ENCODE measurements at places on chromosomes 1 and 21.
A peak's percentile ranks its signal among the peaks of the same experiment; 100 is the strongest.

DNA sequence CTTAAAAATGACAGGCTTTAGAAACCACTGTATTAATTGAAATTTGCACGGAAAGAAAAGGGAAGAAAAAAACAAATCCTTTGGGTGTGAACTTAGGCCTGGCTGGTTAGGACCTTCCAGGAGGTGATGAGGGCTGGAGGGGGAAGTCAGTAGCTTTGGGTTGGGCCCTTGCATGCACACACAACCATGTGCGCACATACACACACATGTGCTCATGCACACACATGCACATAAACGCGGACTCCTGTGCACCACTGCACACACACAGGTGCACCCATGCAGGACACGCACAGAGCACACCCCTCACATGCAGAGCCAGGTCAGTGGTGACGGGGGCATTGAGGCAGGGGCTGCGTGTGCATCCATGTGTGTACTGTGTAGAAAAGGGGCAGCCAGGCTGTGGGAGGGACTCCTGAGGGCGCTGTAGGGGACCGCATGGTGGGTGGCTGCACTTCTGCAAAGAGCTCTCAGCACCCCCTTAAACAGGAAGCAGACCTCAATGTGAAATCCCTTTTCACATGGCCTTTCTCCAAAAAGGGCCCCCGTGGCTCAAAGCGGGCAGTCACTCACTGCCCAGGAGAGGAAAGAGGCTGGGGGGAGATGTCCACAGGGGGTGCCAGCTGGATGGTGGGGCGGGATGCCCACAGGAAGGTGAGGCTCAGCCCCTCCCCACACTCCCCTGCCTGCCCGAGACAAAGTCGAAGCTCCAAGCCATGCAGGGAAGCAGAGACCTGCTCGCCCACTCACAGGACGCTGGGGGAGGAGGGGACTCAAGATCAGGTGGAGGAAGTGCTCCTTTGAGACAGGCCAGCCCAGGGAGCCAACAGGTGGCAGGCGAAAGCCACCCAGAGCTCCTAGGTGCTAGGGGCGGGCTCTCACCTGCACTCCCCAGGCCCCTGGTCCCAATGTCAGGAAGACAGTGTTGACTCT lies 95.2 kb downstream of the ITPKB start:
- DNase-seq, result no peak

DNA sequence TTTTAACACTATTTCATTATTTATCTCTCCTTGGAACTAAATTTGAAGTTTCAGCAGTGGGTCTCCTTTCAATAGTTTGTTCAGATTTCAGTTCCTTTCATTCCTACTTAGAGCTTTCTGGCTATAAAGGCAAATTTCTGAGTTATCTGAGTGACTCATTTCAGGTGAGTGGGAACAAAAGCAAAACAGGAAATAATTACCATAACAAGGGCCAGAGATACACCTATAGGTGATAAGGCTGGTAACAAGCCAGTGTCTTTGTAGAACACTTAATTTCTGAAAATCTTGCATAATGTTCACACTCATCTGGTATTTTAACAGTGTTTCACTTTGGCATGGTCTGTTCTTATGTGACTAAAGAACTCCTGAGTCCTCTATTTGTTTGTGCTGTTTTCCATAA lies 64.5 kb upstream of the PRRC2C start:
- no peak for DNase-seq

- no peak for DNase-seq
Observed at GRCh38 chr21:37430184-37430821, 63.7 kb downstream of the DYRK1A start.

DNA sequence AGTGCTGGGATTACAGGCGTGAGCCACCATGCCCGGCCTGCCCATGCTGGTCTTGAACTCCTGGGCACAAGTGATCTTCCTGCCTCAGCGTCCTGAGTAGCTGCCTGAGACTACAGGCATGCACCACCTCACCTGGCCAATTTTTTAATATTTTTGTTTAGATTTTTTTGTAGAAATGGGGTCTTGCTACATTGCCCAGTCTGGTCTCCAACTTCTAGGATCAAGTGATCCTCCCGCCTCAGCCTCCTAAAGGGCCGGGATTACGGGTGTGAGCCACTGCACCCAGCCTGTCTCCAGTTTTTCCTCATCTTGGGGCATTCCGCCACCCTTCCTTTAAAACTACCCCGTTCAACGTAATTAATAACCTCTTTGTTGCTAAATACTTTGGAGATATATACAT lies 7.4 kb downstream of the PMF1 start:
- DNase-seq, result no peak

- peak; percentile 79 for DNase-seq
Observed at GRCh38 chr1:112849425-112850033, 106.5 kb downstream of the SLC16A1 start.

GRCh38 chr1:205518661-205519540 lies 14.4 kb downstream of the CDK18 start:
- no peak for DNase-seq

DNA sequence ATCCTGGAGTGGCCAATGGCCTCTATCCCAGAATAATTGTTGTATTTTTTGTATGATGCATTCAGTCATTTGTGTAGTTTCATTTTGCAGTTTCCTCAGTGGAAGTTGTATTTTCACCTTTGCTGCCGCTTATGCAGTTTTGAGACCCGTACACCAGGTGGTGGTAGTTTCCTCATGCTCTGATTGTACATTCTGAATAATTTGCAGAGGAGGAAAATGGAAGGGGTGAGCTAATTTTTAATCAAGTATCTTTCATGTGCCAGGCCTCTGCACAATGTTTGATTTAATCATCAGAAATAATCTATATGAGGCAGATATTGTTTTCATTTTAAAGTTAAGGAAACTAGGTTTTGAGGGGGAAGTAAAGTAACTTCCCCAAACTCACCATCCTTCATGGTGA lies 29.5 kb downstream of the HLX start:
- DNase-seq, result no peak

- no peak for DNase-seq
Observed at GRCh38 chr1:226541231-226541630, 7.3 kb upstream of the STUM start.

GRCh38 chr1:209890641-209891330 lies 47.2 kb upstream of the SYT14 start:
- DNase-seq, result no peak

DNA sequence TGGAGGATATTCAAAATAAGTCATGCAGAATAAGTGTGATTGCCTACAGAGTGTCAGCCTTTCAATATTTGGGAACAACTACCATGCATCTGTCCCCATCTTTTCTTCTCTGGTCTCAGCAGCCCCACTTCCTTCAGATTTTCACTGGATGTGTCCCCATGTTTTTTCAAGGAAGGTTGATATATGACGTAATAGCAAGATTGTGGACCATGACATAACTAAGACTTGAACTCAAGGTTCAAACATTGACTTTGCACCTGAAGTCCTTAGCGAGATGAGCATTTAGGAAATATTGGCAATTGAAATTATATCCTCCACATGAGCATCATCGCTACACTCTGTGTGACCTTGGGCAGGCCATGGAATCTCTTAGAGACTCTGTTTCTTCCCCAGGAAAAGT lies 5.8 kb downstream of the NAV1 start:
- no peak for DNase-seq

- peak; percentile 81 for DNase-seq
Observed at GRCh38 chr1:110210604-110211495, 736 bp downstream of the KCNC4 start.

DNA sequence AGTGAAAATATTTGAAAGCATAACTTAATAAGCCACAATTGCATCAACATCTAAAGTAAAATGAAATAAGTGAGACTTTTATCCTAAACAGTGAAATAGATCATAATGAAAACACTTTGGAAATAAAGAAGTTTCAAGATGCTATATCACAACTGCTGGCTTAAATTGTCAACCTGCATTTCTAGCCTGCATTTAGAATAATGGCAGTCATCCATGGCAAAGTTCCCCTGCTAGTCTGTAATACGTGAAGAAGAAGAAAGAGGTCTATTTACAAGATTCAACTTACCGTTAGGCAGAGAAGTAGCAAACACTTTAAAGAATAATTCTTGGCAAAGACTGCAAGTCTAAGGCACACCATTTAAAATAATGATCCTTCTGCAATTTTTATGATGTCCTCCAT lies 133.6 kb downstream of the DPYD start:
- DNase-seq, result no peak

- DNase-seq, result no peak
Observed at GRCh38 chr1:173403996-173404395, 73.1 kb upstream of the PRDX6 start.

GRCh38 chr21:16624479-16625118 lies 888.2 kb upstream of the CXADR start:
- DNase-seq, result peak; percentile 18

DNA sequence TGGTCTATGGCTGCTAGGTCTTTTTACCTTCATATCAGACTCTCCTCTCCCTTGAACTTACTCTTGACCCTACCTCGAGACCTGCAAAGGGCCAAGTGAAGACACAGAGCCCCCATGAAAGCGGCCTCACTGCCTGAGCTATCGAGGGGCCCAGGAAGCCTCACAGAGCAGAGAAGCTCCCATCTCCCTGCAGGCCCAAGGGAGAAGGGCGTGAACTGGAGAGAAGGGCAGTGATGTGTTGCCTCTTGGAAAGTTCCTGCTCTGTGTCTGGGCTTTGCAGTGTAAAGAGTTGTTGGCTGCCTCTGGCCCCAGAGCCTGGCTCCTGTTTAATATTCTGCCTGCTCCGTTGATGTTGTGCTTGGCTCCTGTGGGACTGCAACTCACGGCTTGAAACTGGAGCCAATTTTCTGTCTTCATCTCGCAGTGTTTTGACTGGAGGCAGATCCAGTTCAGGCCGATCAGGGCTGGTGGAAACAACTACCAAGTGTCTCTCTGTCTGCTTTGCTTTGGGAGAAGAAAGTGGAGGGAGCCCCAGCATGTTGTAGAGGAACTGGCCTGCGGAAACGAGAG lies 4.3 kb downstream of the SERTAD4 start:
- DNase-seq, result peak; percentile 56

- no peak for DNase-seq
Observed at GRCh38 chr1:93774707-93775106, 93.1 kb upstream of the BCAR3 start.

DNA sequence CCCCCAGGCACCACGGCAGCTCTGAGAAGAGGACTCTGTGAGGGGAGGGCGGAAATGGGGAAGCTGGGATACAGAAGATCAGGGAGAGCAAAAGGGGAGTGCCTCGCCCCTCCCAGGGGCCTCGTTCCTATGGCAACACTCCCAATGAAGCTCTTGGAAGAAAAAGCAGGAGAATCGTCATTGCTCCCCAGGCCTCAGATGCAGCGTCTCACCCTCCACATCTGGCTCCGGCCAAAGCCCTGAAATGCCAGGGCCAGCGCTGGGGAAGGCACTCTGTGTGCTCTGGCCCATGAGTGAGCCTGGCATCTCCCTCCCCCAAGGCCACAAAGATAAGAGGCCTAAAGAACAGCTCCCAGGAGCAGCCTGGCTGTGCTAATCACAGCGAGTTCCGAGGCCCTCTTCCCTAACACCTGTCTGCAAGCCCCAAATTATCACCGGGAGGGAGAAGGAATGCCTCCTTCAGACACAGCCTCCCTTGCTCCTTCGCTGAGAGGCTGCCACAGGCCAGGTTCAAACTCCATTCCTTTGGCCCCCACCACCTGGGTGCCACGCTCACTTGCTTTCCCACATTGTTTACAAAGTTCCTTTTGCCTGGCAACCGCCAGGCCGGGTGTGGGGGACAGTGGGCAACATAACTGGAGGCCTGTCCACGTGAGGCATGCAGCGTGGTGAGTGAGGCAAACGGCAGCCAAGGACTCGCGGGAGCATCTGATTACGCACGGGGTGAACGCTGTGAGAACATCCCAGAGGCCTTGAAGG lies 27.8 kb downstream of the ECE1 start:
- DNase-seq, result peak; percentile 55

- DNase-seq, result no peak
Observed at GRCh38 chr1:26138974-26139558, 19.8 kb upstream of the FAM110D start.

- no peak for DNase-seq
Observed at GRCh38 chr1:209850342-209850979, 22.7 kb downstream of the UTP25 start.

DNA sequence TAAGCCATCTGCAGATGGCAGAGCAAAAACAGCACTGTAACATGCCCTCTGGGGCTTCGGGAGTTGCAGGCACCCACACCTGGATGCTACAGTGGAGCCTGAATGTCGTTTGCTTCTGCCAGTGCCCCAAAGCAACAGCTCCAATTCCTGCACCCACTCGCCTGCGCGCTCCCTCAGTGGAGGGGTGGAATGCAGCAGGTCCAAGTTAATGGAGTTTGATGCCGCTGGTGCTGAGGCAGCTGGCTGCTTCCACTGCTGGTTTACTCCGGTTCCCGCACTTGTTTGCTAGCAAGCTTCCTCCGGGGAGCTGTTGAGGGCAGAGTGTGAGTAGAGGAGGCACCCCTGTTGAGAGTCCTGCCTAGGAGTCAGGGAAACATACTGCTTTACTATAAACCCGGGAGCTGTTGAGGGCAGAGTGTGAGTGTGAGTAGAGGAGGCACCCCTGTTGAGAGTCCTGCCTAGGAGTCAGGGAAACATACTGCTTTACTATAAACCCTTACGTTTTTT lies 584.0 kb upstream of the TMPRSS15 start:
- peak; percentile 10 for DNase-seq

GRCh38 chr1:185342672-185343259 lies 25.7 kb upstream of the IVNS1ABP start:
- no peak for DNase-seq

- no peak for DNase-seq
Observed at GRCh38 chr1:18118078-18118477, 10.5 kb downstream of the IGSF21 start.

GRCh38 chr1:156504438-156504813 lies 3.9 kb upstream of the MEF2D start:
- no peak for DNase-seq

- no peak for DNase-seq
Observed at GRCh38 chr1:247529771-247530355, 6.4 kb downstream of the OR2C3 start.

DNA sequence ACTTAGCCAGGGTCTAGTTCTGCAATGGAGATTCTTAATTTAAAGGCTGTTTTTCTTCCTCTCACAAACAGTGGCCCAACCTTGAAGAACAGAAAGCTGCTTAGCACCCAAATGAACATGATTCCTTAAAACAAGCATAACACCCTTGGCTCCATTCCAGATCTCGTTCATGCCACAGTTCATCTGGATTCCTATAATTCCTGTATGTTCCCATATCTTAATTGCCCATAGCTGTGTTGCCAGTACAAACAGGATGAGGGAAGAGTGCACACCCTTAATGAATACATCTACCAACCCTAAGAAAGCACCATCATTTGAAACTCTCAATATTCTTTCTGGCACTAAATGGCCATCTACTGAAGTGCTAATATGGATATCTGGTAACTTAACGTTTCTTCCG lies 45.5 kb downstream of the TGFB2 start:
- no peak for DNase-seq

- DNase-seq, result no peak
Observed at GRCh38 chr1:40567825-40568224, 36.4 kb downstream of the ZNF684 start.

GRCh38 chr1:207578796-207579435 lies 66.0 kb upstream of the CR1L start:
- no peak for DNase-seq

DNA sequence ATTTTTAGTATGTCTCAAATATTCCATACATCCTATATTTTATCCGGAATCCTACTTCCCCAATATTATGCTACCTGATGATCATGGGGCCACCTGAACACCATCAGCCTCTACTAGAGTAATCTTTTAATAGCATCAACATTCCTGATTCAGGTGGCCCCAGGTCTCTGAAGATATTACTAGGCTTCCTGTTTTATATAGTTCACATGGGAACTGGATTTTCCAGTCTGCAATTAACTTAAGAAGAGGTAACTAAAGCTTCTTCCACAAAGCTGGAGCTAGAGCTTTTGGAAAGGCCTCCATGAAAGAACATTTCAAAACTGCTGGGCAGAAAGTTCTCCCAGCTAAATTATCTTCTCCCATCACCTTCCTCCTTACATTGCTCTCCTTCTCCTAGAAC lies 72.3 kb upstream of the ADAM30 start:
- no peak for DNase-seq

Data from right kidney (tissue), 9 donors.